ENCODE measurements at places on chromosomes 1 and 21. TPM values are rescaled to one million over a fixed set of nuclear protein-coding genes. Genes with fewer than 3 reads are reported as not detected.

BTBD19 gene
- 2.2 TPM for total RNA-seq

INSRR gene
- 0.25 TPM for total RNA-seq

NBPF20 gene
- 4.7 TPM for total RNA-seq

AMPD1 gene
- not detected for total RNA-seq

PBX1 gene
- total RNA-seq: 238 TPM

HHIPL2 gene
- 0.25 TPM for total RNA-seq

BACH1 gene
- total RNA-seq: 52.9 TPM

TMEM269 gene
- total RNA-seq: 0.25 TPM

AMY1B gene
- total RNA-seq: not detected

FCRL6 gene
- total RNA-seq: 0.25 TPM

FTCD gene
- 0.98 TPM for total RNA-seq

SDC3 gene
- total RNA-seq: 98.1 TPM

RNU1-2 gene
- 73,230 TPM for total RNA-seq

CCDC185 gene
- total RNA-seq: under 0.01 TPM

GIPC2 gene
- 0.25 TPM for total RNA-seq

CCDC30 gene
- total RNA-seq: 12.0 TPM

CEP104 gene
- total RNA-seq: 31.0 TPM

MRPL37 gene
- total RNA-seq: 19.7 TPM

MROH7 gene
- total RNA-seq: 0.25 TPM

PLEKHN1 gene
- not detected for total RNA-seq

GREM2 gene
- total RNA-seq: 12.0 TPM

INAVA gene
- total RNA-seq: 0.98 TPM

ETV3L gene
- not detected for total RNA-seq

KCNJ15 gene
- not detected for total RNA-seq

UBL4B gene
- total RNA-seq: 0.25 TPM

SLC9C2 gene
- total RNA-seq: 1.2 TPM

LORICRIN gene
- total RNA-seq: 0.25 TPM

CASQ1 gene
- total RNA-seq: 7.6 TPM

LHX8 gene
- under 0.01 TPM for total RNA-seq

OR2T10 gene
- total RNA-seq: not detected

GPATCH3 gene
- 9.3 TPM for total RNA-seq

USP16 gene
- total RNA-seq: 27.5 TPM

HCRTR1 gene
- total RNA-seq: 3.2 TPM

TMPRSS3 gene
- not detected for total RNA-seq

GJA4 gene
- total RNA-seq: 2.2 TPM

CNIH3 gene
- total RNA-seq: 26.6 TPM
